Stimulated activated CD8-positive, alpha-beta memory T cell treated with anti-CD3 and anti-CD28 coated beads, Interleukin-4, amount 100 ng/mL, for 1 hour (primary cell): ENCODE measurements at places on chromosomes 7 and 10.

DNA sequence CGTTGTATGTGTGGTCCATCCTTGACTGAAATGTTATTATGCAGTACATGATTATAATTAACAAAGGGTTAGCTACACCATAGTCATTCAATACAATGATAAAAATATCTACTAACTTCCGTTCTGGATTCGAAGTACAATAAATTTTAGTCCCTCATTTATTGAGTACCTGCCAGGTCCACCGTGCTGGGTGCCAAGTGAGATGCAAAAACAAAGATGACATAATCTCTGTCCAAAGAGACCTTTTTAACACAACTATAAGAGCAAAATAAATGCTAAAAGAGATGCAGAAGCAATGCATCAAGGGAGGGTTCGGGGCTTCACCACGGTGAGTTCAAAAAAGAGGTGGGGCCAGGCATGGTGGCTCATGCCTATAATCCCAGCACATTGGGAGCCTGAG is 33.1 kb downstream of the LAMB1 start:
- no peak for DNase-seq

DNA sequence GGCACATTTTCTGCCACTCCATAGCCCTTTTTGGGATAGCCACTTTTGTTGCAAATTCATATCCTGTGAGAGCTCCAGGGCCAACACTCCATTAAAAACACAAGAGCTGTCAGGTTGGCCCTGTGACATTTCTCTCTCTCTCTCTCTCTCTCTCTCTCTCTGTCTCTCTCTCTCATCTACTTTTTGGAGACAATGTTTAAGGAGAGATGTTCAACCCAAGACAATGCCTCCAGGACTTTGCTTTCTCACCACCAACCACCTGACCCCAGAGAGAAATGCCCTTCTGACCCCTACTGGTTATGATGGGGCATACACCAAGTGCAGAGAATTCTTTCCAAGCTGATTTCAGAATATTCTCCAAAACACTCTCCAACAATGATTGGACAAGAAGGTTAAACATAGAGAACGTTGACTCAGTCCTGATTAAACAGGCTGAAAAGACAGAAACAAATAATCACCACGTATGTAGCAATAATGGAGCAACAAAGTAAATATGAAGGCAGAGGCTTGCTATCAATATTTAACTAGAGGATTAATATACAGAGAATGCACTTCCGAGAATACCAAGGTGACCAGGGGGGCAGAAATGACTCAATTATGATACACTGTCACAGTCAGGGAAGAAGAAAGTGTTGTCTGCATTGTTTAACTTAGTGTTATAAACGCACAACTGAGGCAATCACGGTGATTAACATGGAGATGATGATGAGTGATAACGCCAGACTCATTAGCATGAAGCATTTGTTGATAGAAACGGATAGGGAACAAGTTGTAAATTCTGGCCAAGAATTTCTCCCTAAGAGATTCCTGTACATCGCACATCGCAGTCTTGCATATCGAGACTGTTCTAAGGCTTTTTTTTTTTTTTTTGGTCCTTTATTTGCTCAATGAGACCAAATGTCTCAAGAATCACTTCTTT is 178.5 kb downstream of the NRP1 start:
- DNase-seq = no peak

GRCh38 chr7:39465055-39465929 is 100.9 kb upstream of the YAE1 start:
- DNase-seq = no peak

DNA sequence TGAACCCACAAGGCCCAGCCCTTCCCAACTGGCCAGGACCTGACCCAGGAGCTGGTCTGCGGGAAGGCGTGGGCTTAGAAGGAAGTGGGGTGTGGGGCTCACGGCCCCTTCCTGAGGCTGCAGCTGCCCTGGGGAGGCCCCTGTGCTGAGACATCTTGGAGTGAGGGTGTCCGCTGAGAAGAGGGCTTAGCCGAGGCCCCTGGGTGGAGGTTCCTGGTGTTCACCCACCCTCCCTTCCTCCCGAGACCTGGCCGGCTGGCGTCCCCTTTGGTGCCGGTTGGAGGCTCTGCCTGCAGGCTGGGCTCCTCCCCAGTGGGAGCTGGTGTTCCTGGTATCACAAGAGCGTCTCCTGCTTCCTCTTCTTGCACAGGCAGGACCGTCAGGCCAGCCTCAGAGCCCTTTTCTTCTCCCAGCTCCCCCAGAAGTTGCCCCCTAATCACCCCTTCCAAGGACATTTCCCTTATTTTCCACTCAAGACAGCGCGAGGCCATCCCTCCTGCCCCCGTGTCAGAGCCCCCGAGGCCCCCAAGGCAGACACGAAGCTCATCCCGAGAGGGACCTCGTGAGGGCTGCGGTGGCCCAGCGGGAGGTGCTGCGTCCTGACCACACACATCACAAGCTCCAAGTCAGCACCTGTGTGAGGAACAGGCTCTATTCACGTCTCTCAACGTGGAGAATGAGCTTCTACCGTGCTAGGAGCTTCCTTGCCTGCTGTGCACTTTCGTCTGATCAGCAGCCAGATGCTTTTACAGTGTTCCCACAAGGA is 25.1 kb upstream of the FAM20C start:
- no peak for DNase-seq

GRCh38 chr10:11331726-11332125 is 279.7 kb downstream of the USP6NL start:
- no peak for DNase-seq

- no peak for DNase-seq
Measured at GRCh38 chr7:24793982-24794648, 36.9 kb upstream of the GSDME start.

GRCh38 chr7:114825423-114825951 is 96.4 kb upstream of the MDFIC start:
- DNase-seq = no peak

GRCh38 chr10:20912969-20913368 is 15.9 kb upstream of the NEBL start:
- DNase-seq = no peak

- no peak for DNase-seq
Measured at GRCh38 chr7:81221527-81222217, 302.8 kb upstream of the SEMA3C start.

GRCh38 chr7:121966276-121966934 is 93.4 kb downstream of the PTPRZ1 start:
- no peak for DNase-seq

- no peak for DNase-seq
Measured at GRCh38 chr10:95260397-95260881, 30.4 kb downstream of the PDLIM1 start.

DNA sequence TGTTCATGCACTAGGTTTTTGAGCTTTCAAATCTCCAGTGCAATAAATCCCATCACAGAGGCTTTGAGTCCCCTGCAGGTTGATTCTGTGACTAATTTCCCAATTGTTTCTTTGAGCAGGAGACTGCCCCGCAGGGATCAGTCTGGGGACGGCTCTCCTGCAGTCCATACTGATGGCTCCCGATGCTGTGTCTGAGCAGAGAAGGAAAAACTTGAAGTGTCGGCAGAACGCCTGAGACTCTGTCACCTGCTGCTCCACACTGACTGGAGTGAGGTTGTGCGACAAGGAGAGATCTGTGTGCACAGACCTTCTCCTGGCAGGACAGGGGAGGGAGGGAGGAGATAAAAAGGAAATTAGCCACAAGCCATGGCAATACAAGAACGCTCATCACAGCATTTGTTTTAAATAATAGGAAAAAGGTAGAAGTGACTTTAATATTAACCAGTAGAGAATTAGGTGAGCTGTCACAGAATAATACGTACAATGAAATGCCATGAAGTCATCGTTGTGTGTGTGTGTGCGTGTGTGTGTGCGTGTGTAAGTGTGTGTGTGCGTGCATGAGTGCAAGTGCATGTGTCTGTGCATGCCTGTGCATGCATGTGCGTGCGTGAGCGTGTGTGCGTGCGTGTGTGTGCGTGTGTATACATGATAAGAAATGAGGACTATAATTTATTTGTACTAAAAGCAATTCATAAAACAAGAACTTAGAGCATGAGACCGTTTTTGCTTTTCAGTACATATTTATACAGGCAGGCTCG is 38.2 kb downstream of the HTR5A start:
- no peak for DNase-seq

DNA sequence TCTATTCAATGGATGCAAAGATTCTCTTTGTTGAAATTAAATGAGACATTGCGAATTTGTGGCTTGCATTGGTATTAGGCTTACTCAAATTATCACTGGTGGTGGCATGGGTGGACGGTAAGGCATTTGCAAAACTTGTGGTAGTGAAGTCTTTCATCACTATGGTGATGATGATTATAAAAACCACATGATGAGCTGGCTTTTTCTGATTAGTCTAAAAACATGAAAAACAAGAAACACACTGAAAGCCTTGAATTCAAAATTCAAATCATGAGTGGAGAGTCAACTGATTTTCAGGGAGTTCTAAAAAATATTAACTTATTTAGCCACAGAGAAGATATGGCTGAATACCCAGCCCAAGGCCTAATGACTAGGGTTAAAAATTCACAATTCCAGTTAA is 99.8 kb upstream of the HGF start:
- no peak for DNase-seq

DNA sequence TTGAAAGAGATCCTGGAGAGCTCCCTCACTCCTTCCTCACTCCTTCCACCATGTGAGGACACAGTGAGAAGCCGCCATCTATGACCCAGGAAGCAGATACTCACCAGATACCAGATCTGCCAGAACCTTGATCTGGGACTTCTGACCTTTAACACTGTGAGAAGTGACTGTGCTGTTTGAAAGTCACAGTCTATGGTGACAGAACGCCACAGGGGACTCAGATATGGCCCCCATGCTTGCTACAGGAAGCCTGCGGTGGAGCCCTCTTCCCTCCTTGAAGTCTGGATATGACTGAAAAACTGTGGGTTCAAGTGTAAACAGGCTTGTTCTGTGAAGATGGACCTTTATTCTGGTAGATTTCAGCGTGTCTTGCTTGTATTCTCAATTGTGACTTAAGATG is 297.8 kb downstream of the KLF6 start:
- no peak for DNase-seq

DNA sequence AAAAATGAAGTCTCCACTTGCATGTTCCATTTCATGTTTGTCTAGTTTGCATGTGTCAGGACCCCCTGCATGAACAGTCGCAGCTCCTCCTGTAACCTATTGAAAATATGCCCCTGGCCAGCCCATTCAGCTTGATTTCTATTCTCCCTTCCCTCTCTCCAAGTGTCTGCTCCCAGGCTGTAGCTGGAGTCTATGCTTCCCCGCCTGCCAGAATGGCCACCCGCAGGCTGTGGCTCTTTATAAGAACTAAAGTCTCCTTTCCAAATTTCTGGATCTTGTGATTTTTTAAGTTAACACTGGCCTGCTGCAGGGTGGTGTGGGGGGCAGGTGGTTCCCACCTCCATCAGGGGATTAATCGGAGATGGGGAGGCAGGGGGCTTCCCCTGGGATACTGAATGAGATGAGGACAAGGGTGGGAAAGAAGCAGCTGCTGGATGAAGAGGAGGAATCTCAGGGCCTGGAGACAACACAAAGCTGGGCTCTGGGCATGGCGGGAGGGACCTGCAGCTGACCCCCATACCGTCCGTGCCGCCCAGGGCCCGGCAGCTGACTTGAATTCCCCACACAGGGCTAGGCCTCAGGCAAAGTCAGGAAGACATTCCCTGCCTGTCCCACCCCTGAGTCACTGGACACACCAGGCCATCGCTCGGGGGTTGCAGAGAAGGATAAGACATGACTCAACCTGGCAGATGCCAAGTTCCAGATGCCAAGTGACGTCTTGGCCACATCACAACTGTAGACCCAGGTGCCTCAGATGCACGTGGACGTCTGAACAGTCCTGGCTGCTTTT is 399.5 kb upstream of the FOXK1 start:
- no peak for DNase-seq

DNA sequence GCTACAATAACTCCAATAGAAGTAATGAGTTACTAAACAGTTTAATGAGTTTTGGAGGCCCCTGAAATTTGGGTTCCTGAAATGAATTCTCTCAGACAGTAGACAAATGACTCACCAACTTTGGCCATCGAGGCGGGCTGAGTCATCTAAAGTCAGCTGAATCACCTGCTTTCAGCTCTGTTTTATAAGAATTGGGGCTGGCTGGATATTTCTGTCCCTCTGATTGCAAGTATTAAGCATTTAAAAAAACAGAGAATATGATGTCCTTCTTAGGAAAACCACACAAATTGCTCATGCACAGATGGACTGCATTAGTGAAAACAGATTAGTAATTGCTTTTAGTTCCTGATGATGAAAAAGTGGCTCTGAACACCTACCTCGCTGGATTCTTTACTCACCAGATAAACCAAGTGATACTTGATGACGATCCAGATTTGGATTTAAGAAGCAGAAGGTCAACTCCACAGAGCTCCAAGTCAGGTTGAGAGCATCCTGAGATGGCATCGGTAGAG is 59.1 kb downstream of the ZNF365 start:
- DNase-seq = no peak

DNA sequence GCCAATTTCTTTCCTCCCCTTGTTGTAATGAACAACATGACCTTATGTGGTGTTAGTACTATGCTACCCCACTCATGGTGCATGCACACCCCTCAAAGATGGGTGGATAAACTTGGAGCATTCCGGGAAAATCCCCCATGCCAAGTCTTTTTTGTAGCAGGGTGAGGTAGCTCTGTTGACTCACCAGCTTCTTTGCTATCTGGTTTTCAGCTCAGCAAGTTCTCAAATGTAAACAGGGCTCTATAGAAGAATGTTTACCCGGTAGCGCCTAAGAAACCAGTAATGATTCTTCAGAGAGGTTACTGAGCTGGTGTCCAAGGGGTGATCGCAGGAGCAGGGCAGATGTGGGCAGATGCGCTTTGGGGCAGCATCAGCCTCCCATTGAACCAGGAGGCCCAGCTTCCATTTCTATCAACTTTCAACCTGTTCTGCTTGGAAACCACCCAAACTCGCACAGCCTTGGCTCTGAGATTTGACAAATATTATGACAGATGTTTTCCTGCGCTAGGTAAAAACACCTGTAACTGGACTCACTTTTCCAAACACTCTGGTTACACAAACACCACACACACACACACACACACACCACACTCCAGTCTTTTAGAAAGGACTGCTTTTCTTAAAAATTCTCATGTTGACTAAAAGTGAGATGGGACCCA is 87.8 kb downstream of the ZRANB1 start:
- DNase-seq = no peak

GRCh38 chr7:46775776-46776175 is 806.1 kb downstream of the TNS3 start:
- DNase-seq = no peak

DNA sequence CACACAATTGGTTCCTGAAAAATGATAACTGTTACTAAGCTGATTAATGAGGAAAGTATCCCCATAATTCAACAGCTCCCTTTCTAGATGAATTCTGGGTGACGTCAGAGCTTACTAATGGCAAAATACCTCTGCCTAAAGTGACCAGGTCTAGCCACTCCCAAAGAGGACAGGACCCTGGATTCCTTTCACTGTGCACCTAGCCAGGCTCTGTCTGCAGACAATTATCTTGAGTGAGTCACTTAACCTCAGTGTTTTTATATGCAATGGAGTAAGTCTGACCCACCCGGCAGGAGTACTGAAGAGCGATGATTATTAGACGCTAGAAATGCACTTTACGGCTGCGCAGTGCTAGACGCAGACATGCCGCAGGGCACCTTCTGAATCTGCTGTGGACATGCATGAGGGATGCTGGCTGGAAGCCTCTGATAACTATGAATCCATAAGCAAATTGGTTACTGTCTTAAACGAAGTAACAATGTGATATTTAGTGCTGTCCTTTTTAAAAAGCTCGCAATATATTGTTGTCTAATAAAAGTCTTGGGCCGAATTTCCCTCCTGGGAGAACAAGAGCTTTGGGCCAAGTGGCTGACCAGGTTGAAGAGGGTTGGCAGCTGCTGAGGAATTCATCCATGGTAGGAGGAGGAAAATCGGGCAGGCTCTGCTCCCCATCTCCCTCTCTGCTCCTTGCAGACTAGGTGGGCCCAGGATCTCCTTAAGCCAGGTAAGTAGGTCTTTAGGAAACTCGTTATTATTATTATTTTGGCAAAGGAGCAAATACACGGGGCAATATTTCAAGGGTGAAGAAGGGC is 4.6 kb upstream of the INPP5A start:
- no peak for DNase-seq
